ENCODE measurements at places on chromosomes 4 and X.

- no peak for DNase-seq
These were observed 300.1 kb downstream of the SPRY1 start for GRCh38 chr4:123696687-123697086.

- no peak for DNase-seq
These were observed 14.6 kb downstream of the SRPX start for GRCh38 chrX:38206036-38206435.

- no peak for DNase-seq
These were observed 411.9 kb upstream of the EMCN start for GRCh38 chr4:100929758-100930157.

DNA sequence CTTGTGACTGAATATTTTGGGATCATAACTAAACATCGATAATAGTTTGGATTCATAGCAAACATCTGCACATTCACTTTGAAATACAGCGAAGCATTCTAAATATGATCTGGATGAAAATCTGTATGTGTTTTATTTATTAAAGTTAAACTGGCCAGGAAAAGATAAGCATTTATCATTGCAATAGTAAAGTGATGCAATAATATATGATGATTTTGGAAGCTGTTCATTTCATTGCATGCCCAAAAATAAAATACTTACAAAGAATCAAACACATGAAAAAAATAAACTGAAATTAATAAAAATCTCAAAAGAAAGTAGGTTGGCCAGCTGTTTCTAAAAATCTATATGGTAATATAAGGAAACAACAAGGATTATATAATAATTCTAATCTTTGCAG lies 1.9 kb downstream of the PRDM5 start:
- no peak for DNase-seq

DNA sequence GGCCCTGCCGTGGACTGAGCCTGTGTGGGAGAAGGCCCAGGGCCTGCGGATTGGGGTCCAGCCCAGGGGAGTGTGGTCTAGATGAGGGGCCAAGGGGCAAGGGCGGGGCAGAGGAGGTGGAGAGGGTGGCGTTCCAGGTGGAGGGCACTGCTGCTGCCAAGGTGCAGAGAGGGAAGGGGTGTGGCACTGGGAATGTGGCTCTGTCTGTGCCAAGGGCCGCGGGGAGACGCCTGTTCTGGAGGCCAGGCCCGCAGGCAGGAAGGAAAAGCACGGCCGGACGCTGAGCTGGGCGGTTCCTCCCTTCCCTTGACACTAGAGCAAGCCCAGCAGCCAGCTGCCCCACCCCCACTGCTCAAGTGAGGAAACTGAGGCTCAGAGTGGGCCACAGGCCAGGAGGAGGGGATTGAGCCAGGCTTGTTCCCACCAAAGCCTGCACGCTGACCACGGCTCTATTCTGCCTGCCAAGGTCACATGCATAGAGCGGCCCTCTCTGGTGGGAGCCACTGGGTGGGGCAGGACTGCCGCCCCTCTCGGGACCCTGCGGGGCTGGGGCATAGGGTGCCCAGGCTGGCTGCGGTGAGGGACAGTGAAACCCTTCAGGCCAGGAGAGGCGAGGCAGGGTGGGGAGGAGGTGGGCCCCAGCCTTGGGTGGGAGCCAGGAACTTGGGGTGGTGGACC lies 13.0 kb downstream of the SH3BP2 start:
- DNase-seq, result no peak

GRCh38 chr4:1215141-1216075 lies 33.5 kb downstream of the CTBP1 start:
- no peak for DNase-seq

DNA sequence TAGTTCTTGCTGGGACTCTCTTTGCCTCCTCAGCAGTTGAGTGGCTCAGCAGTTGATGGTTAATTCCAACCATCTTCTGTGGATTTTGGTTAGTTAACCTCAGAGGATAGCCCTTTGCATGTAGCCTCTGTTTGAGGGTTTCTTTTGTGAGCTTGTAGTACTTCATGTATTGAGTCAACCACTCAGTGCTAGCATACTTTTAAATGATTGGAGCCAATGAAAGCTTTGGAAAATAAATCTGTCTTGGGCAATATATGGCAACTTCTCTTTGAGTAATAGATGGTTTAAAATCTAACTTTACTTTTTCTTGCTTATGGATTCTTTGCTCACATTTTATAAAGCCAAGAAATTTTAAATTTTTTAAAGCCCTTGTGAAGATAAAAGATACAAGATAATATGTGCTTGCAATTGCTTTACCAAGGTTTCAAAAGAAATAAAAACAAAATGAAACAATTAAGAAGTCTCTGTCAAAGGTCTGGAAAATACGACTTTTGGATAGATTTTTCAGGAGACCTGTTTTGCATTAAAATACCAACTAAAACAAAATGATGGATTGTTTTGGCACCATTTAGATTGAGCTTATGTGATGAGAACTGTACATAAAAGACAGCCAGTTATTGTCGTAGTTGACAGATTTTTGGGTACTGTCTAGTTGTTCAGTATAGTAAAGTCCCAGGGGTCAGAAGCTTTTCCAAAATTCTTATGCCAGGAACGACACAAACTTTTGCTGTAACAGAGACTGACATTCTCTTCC lies 181.9 kb downstream of the SPRY1 start:
- DNase-seq, result no peak

- DNase-seq, result no peak
These were observed 116.2 kb downstream of the CAMK2D start for GRCh38 chr4:113645288-113645687.

DNA sequence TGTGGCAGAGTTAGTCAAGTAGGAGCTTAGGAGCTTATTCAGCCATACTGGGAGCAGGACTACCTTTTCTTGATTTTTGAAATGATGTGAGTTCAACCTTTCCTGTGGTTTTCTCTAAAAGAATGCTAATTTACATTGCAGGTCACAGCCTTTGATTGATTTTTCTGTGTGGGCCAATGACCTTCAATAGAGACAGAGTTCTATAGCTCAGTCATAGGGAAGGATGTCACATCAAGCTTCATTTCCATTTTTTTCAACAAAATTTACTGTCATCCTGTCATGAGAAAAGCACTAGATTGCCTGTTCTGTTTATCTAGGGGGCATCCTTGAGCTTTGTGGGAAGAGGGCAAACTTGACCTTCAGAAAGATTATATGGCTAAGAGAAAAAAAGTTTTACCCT lies 448.7 kb downstream of the MID1IP1 start:
- no peak for DNase-seq

DNA sequence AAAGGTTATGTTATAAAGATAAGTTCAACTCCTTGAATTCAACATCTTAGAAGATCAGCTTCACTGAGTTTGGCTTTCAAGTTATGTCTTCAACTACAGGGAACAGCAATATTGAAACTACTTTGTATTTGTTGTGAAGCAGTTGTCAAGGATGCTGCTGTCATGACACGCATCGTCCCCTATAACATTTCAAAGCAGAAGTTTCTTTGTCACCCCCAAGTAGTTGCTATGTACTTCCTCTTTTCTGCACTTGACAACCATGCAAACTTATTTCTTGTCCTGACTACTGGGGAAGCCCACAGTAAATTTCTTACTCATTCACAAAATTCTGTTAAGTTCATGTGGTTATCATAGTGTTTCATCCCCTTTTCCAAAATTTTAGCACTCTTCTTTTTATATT lies 14.3 kb downstream of the ANTXR2 start:
- no peak for DNase-seq

GRCh38 chr4:16293210-16293838 lies 67.1 kb upstream of the TAPT1 start:
- no peak for DNase-seq

- DNase-seq, result peak; percentile 18
These were observed 46.3 kb downstream of the ATP10D start for GRCh38 chr4:47531241-47531953.

DNA sequence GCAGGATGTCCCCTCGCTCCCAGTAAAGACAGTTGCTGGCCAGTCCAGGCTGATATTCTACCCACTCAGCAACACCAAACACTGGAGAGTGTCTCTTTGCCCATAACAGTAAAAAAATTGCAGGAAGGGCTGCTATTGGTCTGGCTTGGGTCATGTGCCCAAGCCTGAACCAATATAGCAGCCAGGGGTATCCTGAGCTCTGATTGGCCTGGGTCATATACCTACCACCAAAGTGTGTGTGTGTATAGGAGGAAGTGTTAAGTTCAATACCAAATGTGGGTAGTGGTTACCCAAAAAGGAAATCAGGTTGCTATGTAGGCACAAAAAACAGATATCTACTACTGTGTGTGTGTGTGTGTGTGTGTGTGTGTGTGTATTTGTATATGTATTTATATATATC lies 373.2 kb downstream of the BCOR start:
- no peak for DNase-seq

DNA sequence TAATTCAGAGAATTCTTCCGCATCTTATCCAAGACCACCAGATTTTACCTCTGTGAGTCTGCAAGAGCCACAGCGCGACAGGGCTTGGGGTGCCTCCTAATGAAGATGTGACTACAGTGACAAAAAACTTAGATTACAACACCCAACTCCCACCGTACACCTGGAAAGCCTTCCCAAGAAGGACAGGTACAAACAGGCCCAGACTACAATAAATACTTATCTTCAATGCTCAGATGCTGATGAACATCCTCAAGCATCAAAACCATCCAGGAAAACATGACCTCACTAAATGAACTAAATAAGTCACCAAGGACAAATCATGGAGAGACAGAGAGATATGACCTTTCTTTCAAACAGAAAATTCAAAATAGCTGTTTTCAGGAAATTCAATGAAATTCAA lies 20.8 kb upstream of the ABCG2 start:
- DNase-seq, result no peak
